Omental fat pad (tissue), 4 donors: ENCODE measurements at places on chromosomes 13 and 19.

GRCh38 chr19:2494447-2495129, 18.7 kb downstream of the GADD45B start:
- DNase-seq, result peak; percentile 39

DNA sequence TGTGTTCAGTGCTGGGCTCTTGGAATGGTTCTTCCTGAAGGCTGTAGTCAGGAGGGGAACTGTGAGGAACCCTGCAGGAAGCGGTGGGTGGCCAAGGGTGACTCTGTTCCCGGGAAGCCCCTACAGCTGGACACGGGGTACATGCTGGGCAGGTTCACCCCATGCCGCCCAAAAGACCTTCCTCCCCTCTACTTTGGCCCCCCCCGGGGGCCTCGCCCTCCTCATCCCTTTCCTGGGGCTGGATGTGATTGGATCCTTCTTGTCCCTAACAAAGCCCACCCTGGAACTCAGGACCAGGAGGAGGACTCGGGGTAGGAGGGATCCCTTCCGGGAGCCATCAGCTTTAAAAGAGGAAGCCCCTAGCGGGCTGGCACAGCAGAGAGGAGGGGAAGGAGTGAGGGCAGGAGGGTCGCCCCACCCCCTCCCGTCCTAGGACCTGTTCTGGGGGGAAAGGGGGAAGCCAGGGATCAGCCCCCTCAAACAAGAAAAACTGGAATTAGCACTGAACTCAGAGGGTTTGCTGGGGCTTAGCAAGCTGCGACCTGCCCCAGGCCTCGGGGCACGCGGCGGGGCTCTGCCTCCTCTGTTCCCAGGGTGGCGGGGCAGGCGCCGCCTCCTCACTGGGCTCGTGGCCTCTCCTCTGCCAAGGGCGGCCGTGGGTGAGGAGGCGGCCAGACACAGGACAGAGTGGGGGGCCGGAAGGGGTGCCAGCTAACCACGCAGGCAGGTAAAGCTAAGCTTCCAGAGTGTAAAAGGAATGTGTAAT, 4.0 kb downstream of the CEBPA start:
- DNase-seq, result no peak

DNA sequence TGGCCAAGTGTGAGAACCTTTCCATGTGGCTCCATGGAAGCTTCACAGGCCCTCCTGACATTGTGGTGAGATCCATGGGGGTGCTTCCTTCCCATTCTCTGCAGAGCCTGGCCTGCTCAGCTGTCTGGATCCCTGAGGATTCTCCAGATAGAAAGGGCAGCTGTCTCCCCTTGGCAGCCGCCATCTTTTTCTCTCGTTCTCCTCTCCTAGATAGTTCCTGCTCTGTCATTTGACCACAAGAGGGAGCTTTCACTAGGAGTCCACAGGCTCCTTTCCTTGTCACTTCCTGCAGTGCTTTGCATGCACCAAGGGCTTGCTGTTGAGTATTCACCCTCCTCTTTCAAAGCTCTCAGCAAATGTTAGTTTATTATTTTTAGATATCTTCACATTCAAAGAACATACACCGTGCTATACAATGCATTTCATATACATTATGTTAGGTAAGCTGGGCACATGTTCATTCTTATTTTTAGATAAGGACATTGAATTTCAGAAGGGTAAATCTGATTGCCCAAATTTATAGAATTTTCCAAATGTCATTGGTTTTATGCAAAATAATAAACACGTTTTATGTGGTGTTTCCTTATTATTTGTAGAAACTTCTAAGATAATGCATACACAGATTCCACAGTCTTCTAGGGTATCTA, 133.2 kb downstream of the FRY start:
- no peak for DNase-seq

GRCh38 chr13:24651718-24652345, 28.4 kb upstream of the ATP12A start:
- DNase-seq, result no peak

GRCh38 chr13:19604306-19604705, 29.2 kb upstream of the MPHOSPH8 start:
- no peak for DNase-seq

DNA sequence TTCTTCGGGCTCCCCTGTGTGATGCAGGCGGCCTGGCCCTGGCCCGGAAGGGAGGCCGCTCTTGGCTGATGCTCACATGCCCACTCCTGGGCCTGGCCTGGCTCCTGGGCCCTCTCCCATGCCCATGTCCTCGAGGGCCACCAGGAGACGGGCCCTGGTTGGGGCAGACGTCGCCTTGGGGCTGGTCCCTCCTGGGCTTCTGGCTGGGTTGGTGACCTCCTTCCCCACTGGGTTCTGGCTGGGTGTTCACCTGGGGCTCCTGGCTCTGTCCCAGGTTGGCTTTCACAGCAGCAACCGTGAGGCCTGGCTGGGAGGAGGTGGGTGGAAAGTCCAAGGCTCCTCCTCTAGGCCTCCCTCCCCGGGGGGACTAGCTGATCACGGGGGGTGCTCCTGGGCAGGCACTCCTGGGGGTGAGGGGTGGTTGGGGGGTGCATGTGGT, 15.5 kb upstream of the SLC7A10 start:
- DNase-seq, result no peak
